Activated CD8-positive, alpha-beta T cell treated with anti-CD3 and anti-CD28 coated beads for 36 hours (primary cell): ENCODE measurements at places on chromosomes 1 and 21.
A peak's percentile ranks its signal among the peaks of the same experiment; 100 is the strongest.

DNA sequence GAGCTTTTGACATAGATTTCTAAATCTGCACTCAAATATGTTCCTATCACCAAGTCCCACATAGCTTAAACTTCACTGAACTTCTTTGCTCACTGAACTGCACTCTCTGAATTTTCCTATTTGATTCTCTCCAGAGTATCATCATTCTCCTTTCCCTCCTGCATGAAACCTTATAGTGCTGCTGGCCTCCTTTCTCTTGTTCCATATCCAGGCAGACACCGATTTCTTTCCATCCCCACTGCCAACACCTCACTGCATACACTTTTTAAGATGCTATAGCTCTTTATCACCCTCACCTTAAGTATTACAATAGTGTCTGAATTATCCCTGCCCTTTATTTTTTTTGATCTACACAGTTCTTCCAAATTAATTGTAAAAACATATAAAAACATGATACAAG is 3.1 kb upstream of the TRIM45 start:
- DNase-seq = no peak

DNA sequence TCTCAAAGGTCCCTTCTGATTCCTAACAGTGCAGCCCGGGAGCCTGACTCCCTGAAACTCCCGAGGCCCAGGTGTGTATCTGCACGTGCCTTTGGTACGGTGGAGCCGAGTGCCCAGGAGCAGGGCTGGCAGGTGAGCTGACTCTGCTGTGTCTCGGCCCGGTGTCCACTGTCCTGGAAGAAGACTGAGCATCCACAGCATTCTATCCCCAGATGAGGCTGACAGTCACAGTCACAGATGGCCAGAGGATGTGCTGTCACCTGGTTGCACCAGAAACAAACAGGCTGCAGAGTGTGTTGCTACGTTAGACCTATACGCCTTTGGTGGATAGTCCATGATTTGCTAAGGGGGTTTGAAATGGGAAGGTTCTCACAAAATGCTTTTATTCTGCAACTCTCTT is 9.8 kb downstream of the ETV3L start:
- no peak for DNase-seq

GRCh38 chr1:85061711-85062424 is 13.6 kb upstream of the MCOLN3 start:
- peak; percentile 93 for DNase-seq

DNA sequence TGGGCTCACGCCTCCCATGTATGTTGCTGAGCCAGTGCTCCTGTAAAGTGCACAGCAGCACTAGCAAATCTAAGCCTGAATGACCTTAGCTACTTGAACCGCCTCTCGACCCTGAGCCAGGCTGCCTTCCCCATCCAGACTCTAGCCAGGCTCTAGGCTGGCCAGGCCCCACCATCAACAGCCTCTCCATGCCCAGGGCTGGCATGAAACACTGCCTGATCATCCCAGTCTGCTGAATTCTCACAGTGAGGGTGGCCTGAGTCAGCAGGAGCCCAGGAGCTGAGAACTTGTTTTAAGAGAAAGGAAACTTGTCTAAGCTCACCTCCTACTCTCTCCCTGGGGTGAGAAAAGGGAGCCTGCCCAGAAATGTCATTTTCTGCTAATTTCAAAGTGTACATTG is 733.3 kb downstream of the PTPRU start:
- DNase-seq = no peak

- no peak for DNase-seq
Observed at GRCh38 chr1:31257213-31257612, 17.5 kb upstream of the NKAIN1 start.

- no peak for DNase-seq
Observed at GRCh38 chr1:90955769-90956168, 66.1 kb downstream of the ZNF644 start.
